Heart right ventricle (tissue), 16 donors: ENCODE measurements at places on chromosomes 4 and X.
A peak's percentile ranks its signal among the peaks of the same experiment; 100 is the strongest.

GRCh38 chr4:36553453-36553852 is 272.0 kb downstream of the DTHD1 start:
- DNase-seq, result no peak

DNA sequence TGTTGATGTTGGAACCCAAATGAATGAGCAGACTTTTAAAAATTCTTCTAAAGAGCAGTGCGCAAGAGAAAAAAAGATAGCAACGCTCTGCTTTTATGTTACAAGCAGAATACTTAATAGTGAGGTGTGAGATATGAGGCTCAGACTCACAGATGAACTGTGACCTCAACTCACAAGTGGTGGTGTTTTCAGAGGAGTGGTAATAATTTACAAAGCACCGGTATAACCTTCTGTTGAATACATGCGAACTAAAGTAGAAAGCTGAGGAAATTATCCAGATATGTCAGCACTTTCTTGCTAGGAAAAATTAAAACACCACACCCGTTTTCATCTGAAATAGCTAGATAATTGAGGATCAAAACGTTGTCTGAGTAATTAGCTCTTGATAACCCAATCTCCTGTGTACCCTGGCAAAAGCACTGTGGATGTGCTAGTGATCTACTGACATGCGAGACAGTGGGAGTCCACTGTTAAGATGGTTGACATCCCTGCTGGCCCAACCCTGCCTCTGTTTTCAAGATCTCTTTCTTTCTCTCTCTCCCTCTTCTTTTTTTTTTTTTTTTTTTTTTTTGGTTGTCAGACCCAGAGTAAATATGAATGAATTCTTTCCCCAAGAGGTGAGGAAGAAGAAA is 6.9 kb upstream of the TLL1 start:
- DNase-seq, result no peak

- DNase-seq, result no peak
These were observed 37.0 kb downstream of the SEPSECS start for GRCh38 chr4:25123236-25123635.

GRCh38 chr4:79869597-79870237 is 203.3 kb downstream of the ANTXR2 start:
- DNase-seq, result no peak

DNA sequence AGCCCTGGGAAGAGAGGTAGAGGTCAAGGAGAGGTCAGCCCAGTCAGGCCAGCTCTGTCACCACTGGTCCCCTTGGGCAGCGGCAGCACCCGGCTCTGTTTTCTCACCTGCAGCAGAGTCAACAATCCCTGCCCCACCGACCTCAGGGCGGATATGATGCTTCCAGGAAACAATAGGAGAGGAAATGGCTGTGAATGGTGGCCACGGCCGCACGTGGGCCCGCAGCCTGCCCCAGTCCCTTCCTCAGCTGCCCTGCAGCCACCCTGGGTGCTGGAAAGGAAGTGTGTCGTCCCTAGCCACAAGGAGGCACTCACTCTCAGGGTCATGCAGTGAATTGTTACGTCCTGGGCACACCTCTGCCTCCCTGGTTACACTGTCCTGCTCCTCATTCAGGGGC is 92.5 kb upstream of the ENPP6 start:
- DNase-seq, result peak; percentile 19

- no peak for DNase-seq
These were observed 99.0 kb downstream of the AFF2 start for GRCh38 chrX:148599404-148599803.

- DNase-seq, result no peak
These were observed 23.8 kb downstream of the COL25A1 start for GRCh38 chr4:109278594-109279031.
